ENCODE measurements at places on chromosomes 5 and 9.

DNA sequence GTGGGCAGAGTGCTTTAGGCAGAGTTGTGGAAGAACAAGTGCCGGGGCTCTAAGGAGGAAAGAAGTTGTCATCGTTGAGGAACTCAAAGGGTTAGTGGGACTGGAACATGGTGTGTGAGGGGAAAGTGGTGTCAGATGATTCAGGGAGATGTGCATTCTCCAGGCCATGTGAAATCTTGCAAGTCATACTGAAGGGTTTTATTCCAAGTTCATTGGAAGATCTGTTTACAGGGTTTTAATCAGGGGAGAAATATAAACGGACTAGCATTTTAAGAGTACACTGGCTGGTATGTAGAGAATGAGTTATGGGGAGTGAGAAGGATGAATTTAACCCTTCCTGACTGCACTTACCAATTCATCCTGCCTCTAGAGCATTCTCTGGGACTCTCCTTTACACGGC, 49.3 kb downstream of the NR2F1 start:
- DNase-seq = no peak

DNA sequence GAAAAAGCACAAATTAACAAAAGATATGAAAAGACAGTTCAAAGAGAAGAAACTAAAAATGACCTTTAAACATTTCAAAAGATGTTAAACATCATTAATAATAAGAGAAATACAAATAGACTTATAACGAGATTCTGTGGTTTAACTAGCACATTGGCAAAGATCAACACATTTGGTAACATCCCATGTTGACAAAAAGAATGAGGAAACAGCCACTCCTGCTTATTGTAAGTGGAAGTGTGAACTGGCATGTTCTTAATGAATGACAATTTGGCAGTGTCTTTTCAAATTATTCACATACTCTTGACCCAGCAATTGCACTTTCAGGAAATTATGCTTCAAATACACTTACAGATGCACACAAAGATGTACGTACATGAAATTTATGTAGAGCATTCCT, 176.3 kb downstream of the TLE1 start:
- DNase-seq = no peak

- no peak for DNase-seq
Observed at GRCh38 chr5:174599992-174600391, 124.4 kb upstream of the MSX2 start.

- no peak for DNase-seq
Observed at GRCh38 chr9:124517600-124517999, 10.4 kb upstream of the NR5A1 start.

DNA sequence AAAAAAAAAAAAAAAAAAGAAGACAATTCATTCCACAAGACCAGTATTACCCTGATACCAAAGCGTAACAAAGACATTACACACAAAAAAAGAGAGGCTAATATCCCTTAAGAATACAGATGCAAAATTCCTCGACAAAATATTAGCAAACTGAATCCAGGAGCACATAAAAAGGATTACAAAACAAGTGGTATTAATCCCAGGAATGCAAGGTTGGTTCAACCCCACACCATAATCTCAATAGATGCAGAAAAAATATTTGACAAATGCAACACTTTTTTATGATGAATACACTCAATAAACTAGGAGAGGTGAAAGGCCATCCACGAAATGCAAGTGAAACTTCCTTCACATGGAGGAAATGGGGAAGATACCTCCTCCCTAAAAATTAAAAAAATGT, 80.1 kb upstream of the TLR4 start:
- DNase-seq = no peak

DNA sequence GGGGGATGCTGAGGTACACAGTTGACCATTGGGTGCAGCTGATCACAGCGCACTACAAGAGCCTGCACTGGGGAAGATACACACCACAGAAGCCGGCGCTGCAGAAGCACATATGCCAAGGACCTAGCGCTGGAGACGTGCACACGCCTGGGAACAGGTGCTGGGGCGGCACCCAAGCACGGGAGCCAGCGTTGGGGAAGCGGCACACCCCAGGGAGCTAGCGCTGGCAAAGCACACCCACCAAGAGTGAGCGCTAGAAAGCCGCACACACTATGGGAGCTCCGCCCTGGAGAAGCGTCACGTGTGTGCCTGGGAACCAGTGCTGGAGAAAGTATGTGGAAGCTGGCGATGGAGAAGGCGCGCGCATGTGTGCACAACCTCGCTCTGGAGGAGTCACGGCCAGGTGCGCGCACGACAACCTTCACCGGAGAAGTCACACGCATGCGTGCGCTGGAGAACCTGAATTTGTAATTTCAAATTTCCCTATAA, 4.5 kb downstream of the FANCC start:
- DNase-seq = no peak
